ENCODE measurements at places on chromosomes 5 and 9.

DNA sequence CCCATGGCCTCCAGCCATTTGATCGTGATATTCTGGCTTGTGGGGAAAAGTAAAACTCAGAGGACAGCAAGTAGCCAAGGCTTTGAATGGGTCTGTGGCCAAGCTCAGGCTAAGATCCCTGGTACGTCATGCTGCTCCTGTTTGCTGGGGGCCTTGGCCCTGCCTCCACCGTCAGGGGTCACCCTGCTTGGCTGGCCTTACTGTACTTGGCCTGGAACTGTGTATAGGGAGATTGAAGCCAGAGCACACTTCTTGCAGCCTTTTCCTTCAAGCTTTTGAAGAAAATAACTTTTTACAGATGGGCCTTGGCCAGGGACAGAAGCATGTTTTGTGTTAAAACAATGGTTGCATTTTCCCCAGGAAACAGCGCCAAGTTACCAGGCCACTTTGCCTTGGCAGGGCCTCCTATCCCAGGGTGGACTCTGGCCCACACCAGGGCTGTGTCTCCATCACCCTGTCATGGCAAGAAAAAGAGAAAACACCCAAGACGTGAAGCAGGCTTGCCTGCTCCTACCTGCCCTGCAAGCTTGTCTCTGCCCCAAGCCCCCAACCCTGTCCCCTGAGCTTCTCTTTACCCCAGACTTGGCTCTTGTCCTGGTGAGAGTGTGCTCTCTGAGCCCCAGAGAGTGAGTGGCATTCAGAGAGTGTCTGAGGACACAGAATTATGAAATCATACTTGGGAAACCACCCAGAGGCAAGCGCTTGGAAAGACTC, 286.9 kb downstream of the GADD45G start:
- no peak for DNase-seq

- no peak for DNase-seq
These were observed 83.7 kb upstream of the DNAH5 start for GRCh38 chr5:14028188-14028587.

- DNase-seq, result no peak
These were observed 554 bp downstream of the JAK2 start for GRCh38 chr9:4985386-4986266.

- DNase-seq, result no peak
These were observed 284.4 kb downstream of the KDM4C start for GRCh38 chr9:7042124-7042523.

DNA sequence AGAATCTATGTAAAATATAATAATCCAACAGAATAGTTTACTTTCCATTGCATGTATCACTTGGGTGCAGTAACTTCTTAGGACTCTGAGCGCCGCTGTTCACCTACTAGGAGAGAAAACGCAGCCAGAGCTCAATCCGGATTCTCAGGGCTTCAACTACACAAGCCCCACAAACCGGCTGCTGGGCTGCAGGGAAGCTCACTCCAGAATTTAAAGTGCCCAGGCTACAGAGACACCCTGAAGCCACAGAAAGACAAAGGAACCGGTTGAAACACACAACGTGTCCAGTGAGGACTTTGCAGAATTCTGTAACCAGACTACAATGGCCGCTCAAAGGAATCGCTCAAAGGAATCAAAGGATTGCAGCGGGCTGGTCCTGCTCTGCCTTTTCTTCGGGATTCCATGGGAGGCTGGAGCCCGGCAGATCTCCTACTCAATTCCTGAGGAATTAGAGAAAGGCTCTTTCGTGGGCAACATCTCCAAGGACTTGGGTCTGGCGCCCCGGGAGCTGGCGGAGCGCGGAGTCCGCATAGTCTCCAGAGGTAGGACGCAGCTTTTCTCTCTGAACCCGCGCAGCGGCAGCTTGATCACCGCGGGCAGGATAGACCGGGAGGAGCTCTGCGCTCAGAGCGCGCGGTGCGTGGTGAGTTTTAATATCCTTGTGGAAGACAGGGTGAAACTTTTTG, at the start of gene PCDHGA10:
TSS of gene PCDHGA10 (plus strand) at position 134 of the 686 bp plus-strand sequence. CDS start at position 323, 189 bp downstream.
- DNase-seq, result peak; percentile 28

DNA sequence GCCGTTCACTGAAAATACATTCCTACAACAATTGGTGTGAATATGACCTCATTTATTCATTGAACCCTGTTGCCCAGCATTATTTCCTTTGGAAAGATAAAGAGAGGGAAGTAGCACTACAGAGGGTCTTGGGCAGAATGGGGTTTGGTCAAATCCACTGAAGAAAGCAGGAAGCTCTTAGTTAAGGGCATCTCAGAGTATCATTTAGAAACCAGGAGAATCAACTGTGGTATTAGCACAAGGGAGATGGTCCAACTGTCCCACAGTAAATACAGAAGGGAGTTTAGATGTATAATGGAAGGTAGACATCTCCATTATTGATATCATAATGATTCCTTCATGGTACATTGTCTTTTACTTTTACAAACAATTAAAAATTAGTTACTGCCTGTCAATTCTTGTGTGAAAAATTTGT, 47.1 kb downstream of the LIX1 start:
- DNase-seq, result no peak

DNA sequence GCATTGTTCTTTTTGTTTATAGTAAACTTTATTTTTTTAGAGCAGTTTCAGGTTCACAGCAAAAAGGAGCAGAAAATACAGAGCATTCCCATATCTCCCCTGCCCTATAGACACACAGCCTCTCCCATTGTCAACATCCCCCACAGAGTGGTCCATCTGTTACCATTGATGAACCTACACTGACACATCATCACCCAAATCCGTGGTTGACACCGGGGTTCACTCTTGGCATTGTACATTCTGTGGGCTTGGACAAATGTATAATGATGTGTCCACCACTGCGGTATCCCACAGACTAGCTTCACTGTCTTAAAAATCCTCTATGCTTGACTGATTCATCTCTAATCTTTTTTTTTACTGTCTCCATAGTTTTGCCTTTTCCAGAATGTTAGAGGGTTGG, 120.7 kb upstream of the SPATA31C2 start:
- DNase-seq, result no peak

- no peak for DNase-seq
These were observed 960 bp upstream of the GFRA3 start for GRCh38 chr5:138275379-138275782.

DNA sequence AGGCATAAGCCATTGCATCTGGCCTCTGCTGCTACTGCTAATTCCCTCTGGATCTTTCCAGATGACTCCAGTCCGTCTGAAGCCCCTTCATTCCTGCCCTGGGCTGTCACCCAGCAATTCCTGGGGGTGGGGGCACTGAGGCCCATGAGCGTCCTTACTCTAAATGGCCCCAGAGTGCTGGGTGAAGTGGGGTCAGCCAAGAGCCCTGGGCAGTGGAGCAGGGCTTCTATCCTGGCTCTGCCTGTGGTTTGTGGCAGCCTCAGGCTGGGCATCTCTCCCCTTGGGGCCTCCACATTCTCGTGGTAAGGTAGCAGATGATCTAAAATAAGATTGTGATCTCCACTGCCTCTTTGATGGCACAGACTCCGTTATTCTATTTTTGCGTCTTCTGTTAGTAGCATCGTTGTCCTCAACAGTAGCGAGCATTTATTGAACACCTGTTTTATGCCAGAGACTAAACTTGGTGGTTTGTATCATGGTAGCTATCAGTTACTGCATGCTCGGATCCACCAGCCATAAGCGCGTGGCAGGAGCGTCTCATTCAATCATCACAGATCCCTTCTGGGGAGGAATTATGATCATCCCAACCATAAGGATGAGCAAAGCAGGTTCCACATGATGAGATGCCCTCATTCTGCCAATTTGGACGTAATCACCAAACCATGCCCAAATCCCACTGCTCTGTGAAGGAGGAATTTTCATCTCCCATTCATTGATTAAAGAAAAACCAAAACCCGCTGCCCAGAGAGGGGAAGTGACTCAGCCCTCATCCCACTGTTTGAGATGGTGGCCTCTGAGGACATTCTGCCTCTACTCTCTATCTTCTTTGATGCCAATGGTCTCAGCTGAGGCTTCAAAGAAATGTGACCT, 21.9 kb upstream of the DUSP1 start:
- no peak for DNase-seq

GRCh38 chr5:154197801-154198491, 7.4 kb downstream of the GALNT10 start:
- DNase-seq, result peak; percentile 53

All from effector memory CD4-positive, alpha-beta T cell (primary cell).